Motor neuron (in vitro differentiated cells): ENCODE measurements at places on chromosomes 11 and 22. TPM values are rescaled to one million over a fixed set of nuclear protein-coding genes. Genes with fewer than 3 reads are reported as not detected.

SPON1 gene
- 0.41 and 1.1 TPM in 2 replicates for total RNA-seq

POU2F3 gene
- total RNA-seq: 16.8 and 24.7 TPM in 2 replicates

TIGD3 gene
- total RNA-seq: 3.6 and 4.8 TPM in 2 replicates

NRIP3 gene
- 13.8 and 19.4 TPM in 2 replicates for total RNA-seq

GVQW3 gene
- 15.9 and 16.3 TPM in 2 replicates for total RNA-seq

BAIAP2L2 gene
- total RNA-seq: 0.67 and 0.87 TPM in 2 replicates

GAL3ST1 gene
- 1.3 TPM in 1 of 2 replicates, not detected in the other for total RNA-seq

SEPTIN5 gene
- 60.8 and 70.3 TPM in 2 replicates for total RNA-seq

PATE2 gene
- 0.22 and 0.36 TPM in 2 replicates for total RNA-seq

SMTNL1 gene
- total RNA-seq: 0.57 and 0.92 TPM in 2 replicates

KRTAP5-7 gene
- total RNA-seq: 0.21 and 0.23 TPM in 2 replicates

UBQLN3 gene
- total RNA-seq: 0.23 and 0.47 TPM in 2 replicates

CCDC117 gene
- total RNA-seq: 14.4 and 16.1 TPM in 2 replicates

MAPK8IP2 gene
- 0.32 and 0.41 TPM in 2 replicates for total RNA-seq

VWCE gene
- 2.7 and 2.8 TPM in 2 replicates for total RNA-seq

CBX7 gene
- 1.9 and 2.6 TPM in 2 replicates for total RNA-seq

TMEM191B gene
- total RNA-seq: 11.3 and 11.5 TPM in 2 replicates

CNGA4 gene
- 0.43 and 0.94 TPM in 2 replicates for total RNA-seq

OR51B4 gene
- 0.31 TPM in 1 of 2 replicates, not detected in the other for total RNA-seq

FOXRED2 gene
- 12.6 and 13.6 TPM in 2 replicates for total RNA-seq

TLCD5 gene
- 7.1 and 8.5 TPM in 2 replicates for total RNA-seq

TIMM10B gene
- total RNA-seq: 33.0 and 33.3 TPM in 2 replicates

GRM5 gene
- 6.5 and 6.6 TPM in 2 replicates for total RNA-seq

RAB38 gene
- total RNA-seq: 1.4 and 1.8 TPM in 2 replicates

SLC22A25 gene
- total RNA-seq: 0.13 TPM in 1 of 2 replicates, not detected in the other

OR9Q1 gene
- 0.23 TPM in 1 of 2 replicates, not detected in the other for total RNA-seq
